ENCODE measurements at places on chromosomes 7 and 10. TPM values are rescaled to one million over a fixed set of nuclear protein-coding genes. Genes with fewer than 3 reads are reported as not detected.

SLC25A40 gene
- 18.1 TPM for total RNA-seq

- no peak for DNase-seq
These were observed 1.5 kb upstream of the RINT1 start for GRCh38 chr7:105530546-105530945.

TM9SF3 gene
- total RNA-seq = 107 TPM

DRGX gene
- not detected for total RNA-seq

HABP2 gene
- 0.09 TPM for total RNA-seq

DNA sequence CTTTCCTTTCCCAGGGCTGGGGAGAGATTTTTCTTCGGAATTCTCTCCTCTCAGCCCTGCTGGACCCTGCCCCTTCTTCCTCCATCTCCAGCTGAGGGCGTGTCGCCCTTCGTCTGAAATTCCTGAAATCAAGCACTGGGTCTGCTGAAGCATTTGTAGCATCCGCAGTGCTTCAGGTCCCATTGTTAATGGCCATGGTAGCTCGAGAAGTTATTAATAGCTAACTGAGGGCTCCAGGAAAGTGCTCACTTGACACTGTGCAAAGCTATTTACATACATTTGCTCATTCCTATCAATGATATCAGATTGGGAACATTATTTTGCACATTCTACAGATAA lies 515 bp downstream of the FAM149B1 start:
- no peak for DNase-seq

DNA sequence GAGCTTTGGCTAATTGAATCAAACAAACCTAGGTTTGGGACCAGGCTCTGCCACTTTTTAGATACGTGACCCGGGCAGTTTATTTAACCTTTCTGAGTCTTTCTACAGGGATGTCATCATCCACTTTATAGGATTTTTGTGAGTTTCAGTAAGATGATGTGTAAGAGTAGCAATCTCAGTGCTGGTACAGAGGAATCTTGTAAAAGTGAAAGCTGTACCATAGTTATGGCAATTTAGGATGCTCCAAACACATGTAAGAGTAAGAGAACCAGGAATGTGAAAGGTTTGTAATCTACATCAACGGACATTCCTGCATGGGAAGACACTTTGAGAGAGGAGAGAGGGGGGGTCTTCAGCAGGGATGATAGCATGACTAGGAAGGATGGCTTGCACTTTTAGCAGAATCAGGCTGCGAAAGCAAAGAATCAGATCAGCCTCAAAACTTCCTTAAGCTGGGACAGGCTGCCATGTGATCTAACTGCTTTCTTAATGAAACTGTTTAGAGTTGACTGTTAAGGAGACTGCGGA lies 968 bp downstream of the NOLC1 start:
- no peak for DNase-seq

GFRA1 gene
- total RNA-seq = 5.1 TPM

DNA sequence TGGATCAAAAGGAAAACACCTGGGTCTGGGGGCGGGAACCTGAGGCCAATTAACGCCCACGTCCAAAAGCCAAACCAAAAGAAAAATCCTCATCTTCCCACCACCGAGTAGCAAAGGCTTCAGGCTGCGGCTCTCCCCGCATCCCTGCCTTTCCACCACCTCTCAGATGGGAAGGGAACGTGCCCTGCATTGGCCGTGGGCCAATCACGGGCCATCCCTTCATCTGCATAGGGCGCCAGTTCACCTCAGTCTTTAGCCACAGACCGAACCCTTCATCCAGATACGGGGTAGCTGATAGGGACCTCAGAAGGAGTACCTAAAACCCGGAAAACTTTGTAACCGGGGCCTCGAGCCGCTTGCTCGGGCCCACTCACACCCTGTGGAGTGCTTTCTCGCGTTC lies 626 bp downstream of the PRPF18 start:
- DNase-seq = no peak

DNA sequence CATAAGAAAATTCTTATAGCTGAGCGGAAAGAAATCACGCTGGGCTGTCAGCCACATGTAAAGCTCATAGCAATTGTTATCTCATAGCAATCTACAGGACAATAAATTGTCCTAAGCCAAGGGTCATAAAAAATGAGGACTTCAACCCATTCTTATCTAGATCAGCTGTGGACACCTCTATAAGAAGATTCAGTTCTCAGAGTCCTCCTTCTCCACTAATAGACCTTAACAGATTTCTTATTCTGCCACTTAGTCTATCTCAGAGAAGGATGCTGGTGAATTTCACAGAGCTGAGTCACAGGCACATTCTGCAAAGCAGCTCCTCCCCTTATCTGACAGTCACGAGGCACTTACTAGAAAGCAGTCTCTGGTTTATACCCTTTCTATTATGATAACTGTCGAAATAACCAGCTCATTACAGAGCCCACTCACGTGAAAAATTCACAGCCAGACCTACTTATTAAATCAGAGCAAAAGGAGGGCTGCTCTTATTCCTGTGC lies 185.3 kb upstream of the PCLO start:
- DNase-seq = no peak

GRCh38 chr7:10740805-10741204 lies 232.9 kb upstream of the PHF14 start:
- no peak for DNase-seq

DNA sequence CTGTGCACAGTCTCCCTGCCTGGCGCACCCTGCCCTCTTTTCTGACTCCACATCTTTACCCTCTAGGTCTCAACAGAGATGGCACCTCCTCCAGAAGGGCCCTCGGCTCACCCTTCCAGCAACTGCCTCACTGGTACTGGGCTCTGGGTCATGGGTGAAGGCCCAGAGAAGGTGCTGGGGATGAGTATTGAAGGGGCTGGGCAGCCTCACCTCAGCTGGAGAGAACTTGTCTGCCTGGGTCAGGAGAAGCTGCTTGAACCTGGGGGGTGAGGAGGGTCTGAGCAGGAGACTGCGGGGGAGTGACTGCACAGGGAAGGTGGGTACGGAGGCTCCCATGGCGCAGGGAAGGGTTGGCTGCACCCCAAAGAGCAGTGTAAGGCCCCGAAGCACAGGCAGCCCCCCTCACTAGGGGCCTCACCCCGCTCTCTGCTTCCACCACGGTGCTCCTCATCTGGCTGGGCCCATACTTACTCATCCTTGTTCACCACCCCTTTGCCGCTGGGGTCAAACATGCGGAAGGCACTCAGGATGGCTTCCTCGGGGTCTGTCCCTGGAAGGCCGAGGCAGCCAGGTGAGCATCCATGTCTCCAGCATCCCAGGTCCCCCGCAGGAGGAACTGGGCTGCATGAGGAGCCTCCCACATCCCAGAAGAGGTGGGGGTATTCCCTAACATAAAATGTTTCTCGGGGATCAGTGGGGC lies 1.7 kb downstream of the MYL7 start:
- no peak for DNase-seq

MIOS gene
- 38.8 TPM for total RNA-seq

DNA sequence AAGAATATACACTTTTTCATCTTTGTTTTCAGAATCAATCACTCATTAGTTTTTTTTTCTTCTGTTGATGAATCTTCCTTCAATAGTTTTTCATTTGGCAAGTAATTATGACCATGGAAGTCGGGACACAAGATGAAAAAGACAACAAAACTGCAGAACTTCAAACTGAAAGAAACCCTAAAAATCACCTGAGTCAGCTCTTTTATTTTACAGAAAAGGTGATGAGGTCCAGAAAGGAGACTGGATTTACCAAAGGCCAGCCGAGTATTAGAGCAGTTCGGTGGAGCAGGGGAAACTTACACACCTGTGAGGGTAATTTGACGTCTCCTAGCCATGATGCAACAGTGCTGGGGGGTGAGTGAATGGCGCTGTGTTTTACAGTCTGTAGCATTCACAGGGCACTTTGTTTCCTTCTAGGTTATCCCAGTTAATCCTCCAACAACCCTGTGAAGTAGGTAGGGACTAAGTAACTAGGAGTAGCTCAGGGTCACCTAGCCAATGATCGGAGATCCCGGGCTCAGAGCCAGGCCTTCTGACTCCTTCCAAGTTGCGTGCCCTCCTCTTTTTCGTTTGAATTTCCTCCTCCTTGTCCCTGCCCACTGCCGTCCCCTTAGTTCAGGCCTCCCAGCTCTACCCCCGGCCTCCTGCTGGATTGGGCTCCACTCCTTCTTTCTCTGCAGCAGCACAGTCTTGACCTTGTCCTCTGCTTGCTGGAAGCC lies 14.0 kb downstream of the RBM20 start:
- no peak for DNase-seq

DNA sequence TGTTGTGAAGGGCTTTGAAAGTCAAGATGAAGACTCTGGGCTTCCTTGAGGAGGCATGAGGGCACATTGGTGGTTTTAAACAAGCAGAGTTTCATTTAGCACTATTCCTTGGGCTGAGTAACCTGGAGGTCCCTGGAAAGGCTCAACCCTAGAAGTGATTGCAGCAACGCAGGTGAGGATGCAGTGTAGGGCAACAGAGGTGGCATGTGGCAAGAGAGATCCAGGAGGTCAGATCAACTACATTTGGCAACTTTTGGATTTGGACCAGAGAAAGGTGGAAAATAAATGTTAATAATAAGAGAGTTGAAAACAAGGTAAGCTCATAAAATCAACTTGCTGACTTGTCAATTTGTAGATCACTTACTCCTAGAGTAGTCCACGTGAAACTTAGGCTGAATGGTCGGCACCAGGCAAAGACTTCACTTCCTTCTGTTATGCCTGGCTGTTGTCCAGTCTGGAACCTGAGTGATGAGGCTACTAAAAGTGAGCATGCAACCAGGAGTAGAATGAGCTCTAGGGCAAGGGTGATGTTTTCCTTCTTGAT lies 414.6 kb upstream of the ZMIZ1 start:
- no peak for DNase-seq

GRCh38 chr7:101717628-101718357 lies 88.7 kb upstream of the MYL10 start:
- no peak for DNase-seq

DNA sequence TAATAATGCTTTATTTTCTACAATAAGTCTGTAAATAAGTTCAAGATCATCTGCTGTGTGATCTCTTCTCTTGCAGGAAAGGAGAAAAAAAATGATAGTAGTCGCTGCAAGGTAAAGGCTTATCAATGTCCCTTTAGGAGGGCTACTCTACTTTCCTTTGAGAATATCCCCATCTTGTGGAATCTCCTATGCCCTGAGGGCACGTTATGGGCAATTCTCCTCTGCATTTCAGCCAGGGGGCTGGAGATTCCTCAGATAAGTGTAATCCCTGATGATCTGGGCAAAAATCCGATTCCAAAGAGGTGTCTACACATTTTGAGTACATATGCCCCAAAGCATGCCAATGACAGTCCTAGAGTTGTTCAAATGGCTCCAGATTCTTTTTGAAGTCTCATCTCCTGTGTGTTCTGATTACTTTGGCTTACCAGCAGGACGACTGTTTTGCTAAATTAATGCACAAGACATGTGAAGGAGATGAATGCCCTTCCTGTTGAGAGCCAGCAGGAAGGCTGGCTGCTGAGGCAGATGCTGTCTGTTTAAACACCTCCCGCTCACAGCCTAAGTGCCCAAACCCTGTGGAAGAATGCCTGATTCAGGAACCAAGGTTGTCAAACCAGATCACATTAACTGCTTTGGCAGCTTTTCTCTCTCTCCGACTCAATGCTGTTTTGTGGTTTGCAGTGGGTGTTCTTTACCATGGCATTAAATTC lies 171.2 kb upstream of the COL1A2 start:
- peak; percentile 54 for DNase-seq

DNA sequence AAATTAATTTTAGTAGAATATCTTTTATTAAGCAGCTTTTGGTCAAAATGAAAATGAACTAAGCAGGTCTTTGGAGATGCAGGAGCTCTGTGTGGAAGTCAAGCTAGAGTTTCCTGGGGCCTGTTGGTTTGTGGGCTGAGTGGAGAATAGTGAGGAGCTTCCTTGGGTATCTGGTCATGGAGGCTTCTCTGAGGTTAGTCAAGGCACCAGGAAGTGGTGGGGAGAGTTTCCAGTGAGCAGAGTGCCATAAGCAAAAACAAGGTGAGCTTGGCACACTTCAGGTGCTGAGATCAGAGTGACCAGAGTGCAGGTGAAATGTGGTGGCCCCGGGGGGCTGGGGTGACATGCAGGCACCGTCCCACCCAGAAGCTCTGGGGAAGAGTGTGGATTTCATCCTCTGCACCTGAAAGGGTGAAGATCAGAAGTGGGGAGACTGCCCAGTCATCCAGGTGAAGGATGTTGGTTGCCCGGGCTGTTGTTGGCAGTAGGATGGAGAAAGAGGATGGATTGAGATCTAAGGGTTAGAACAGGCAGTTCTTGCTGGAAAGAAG lies 77.4 kb downstream of the WDR37 start:
- no peak for DNase-seq

DNA sequence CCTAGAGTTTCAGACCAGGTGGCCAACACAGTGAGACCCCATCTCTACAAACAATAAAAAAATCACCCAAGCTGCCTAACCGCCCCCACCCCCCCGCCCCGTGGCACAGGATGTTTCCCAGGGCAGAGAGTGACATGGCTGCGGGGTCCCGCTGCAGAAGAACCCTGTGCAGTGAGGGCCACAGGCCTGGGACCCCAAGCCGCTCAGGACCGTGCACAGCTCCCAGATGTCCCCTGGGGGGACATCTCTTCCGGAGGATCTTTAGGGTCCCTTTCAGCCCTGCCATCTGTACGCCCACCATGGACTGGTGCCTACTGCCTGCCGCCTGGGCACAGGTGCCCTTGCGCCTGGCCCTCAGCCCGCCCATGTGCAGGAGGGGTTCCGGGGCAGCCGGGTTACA lies 373.6 kb downstream of the DNAJB6 start:
- peak; percentile 5 for DNase-seq

DNA sequence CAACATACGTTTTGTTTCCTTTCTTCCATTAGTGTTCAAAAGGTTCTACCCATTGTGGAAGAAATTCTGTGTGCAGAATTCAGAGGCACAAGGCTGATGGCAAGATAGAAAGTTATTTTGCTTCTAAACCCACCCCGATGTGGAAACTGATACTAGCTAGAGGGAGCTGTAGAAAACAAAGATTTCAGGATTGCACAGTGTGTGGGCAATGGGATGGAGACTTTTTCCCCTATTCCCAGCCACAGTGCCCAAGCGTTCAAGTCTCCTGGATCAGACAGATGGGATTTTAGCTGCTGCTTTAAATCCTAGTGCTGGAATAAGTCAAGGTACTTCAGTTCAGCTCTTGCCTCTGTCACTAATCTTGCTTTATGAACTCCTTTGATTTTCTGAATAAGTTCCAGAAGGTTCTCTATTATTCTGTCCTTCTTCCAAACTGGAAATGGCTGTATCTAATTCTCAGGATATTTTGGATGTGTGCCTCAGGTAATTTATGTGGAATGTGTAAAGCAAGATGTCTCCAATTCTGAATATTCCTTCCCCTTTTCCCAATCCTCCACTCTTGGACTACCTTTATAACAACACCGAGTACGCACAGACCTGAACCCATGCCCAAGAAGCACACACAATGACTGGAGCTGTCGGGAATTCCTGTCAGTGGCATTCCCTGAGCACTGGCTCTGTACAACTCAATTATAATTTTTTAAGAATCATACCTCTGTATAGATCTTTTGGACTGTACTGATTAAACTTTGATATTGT lies 473.0 kb downstream of the PLXDC2 start:
- no peak for DNase-seq

DNA sequence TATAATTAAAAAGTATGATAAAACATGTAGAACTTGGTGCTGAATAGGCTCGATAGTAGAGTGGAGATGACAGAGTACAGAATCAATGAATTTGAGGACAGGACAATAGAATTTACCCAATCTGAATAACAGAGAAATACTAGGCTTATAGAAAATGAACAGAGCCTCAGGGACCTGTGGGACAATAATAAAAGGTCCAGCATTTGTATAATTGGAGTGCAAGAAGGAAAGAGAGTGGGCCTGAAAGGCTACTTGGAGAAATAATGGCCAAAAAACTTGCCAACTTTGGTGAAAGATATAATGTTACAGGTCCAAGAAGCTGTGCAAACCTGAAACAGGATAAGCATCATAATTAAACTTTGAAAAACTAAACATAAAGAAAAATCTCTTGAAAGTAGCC lies 227.3 kb downstream of the CXCL12 start:
- DNase-seq = no peak

Data from WTC11 (cell line).